ENCODE measurements at places on chromosomes 4 and X.

DNA sequence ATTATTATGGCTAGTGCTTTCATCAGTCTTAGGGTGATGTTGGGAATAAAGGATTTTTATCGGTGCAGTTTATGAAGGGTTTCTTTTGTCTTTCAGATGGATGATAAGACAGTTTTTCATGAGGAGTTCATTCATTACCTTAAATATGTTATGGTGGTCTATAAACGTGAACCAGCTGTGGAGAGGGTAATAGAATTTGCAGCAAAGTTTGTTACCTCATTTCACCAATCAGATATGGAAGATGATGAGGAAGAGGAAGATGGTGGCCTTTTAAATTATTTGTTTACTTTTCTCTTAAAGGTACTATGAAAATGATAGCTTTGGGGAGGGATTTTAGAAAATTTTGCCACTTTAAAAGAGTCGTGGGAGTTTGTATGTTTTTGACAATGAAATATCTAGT, 1.3 kb downstream of the NCAPG start:
- no peak for DNase-seq

- DNase-seq: no peak
Observed at GRCh38 chrX:112997991-112998390, 157.4 kb upstream of the AMOT start.

- DNase-seq: no peak
Observed at GRCh38 chr4:79899481-79899880, 173.5 kb downstream of the ANTXR2 start.

DNA sequence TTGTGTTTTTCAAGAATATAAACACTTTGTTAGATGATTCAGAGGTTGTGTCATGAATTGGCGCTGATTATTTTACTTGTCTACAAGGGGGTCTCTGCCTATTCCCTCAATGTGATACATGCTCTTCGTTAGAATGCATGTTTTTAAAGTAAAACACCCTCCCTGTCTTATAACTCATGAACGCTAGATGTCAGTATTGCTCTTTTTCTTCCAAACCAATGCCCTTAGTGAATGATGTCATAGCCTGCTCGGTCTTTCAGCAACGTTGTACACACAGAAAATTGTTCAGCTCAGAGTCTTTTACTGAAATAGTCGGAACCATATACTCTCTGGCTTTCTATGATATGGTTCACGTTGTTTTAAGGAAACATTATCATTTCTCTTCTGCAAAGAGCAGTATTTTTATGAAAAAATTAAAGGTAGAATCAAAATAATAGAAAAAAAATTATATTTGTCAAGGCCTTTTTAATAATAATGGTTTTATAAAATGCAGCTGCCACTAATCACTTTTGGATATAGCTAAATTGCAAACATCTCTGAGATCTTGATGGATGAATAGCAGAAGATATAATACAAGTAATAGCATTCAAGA, 292.9 kb downstream of the TLL1 start:
- DNase-seq: peak; percentile 87

DNA sequence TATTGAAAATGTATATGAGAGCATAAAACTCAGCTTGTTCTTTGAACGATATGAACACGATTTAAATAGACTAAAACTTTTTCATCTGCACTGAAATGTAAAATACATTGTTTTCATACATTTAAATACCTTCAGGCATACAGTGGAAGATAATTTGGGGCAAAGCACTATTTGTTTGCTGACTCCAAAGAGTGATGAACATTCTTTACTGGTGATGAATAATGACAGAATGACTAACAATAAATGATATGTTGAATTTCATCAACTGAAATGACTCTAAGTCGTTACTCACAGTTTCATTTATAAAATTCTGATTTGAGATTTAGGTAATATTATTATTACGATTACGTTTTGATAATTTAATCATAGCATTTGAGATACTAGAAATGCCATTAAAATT, 1160.1 kb downstream of the NLGN4X start:
- no peak for DNase-seq

DNA sequence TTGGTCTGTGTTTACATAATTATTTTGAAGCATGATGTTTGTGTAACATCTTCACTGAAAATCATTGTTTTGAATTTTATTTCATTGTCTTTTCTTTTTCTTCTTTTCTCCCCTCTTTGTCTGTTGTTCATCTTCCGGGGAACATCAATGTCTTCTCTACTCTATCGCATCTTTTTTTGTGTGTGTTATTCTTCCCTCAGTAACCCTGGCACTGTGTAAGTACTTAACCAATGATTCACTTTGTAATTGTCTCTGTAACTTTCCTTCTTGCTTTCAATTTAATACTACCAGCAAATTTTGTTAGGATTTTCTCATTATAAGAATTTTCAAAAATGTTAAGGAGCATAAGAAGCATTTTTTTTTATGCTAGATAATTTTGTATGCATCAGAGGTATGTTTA, 130.8 kb downstream of the PDLIM5 start:
- DNase-seq: no peak

DNA sequence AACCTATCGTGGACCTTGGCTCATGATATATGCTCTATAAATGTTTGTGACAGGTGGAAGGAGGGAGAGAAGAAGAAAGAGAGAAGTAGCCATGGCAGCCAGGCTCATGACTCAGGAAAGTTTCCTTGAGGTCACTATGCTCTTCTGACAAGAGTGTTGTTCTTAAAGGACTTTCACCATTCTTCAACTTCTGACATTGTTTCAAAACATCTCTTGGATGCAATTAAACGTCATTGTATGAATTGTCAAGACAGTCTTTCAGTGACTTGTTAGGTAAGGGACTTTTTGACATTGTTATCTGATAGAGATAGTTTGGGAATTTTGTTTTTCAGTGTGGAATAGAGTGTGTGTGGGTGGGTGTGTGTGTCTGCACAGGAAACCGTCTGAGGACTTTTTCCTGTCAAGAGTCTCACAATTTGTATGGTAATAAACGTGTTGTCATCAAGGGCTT, 617.0 kb downstream of the MID1IP1 start:
- no peak for DNase-seq

DNA sequence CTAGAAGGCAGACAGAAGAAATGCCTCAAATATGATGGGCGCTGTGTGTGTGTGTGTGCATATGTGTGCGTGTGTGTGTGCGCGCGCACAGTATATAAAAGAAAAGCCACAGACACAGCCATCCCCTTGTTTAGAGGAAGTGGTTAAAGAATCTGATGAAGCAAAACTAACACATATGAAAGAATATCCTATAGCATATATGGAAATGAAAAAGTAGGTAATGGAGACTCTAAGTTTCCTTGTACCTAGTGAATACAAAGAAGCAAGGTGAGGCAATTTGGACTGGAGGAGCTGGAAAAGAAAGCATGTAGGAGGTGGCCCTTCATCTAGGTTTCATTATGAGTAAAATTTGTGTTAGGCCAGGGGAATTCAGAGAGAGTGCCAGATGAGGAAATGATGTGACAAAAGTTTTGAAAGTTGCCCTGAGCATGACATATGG, 58.6 kb upstream of the MCF2 start:
- DNase-seq: no peak

- no peak for DNase-seq
Observed at GRCh38 chr4:81290813-81291212, 75.8 kb upstream of the PRKG2 start.

DNA sequence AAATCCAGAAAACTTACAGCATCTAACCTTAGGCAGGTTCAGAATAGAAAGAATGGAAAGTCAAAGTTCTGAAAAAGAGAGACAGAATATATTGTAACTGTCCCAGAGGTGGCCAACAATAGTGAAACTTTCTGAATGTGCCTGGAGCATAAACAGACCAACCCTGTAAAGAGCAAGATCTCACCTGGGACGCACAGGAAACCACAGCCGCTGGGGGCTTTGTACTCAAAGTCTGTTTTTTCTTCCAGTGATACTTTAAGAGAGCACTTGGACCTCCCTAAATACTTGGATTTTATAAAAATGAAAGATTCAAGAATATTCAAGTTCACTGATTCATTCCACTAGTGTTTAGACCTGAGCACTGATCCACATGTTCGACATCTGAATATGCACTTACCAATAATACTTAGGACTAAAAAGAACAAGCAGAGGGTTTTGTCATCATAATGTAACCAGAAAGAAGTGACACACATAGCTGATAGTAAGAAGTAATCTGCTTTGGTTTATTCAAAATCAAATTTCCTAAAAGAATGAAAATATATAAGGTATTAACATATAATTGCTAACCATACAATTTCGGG, 35.3 kb downstream of the ARAP2 start:
- DNase-seq: no peak

- DNase-seq: no peak
Observed at GRCh38 chr4:88452912-88453311, 4.0 kb upstream of the HERC5 start.

- DNase-seq: peak; percentile 46
Observed at GRCh38 chr4:147596981-147597380, 20.2 kb upstream of the TMEM184C start.

- peak; percentile 80 for DNase-seq
Observed at GRCh38 chr4:47836641-47837093, 1.2 kb downstream of the CORIN start.

DNA sequence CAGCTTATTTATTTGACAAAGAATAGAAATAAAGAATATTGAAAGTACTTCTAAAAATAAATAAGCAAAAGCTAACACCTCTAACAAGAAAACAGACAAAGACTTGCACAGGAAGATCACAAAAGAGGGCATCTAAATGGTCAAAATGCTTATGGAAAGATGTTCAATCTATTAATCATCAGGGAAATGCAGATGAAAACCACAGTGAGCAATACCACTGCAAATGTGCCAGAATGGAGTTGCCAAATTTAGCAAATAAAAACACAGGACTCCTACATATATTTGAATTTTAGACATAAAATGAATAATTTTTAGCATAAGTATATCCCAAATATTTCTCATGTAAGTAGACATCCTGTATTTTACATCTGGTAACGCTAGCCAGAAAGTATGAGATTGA, 56.1 kb upstream of the HPGD start:
- DNase-seq: no peak

DNA sequence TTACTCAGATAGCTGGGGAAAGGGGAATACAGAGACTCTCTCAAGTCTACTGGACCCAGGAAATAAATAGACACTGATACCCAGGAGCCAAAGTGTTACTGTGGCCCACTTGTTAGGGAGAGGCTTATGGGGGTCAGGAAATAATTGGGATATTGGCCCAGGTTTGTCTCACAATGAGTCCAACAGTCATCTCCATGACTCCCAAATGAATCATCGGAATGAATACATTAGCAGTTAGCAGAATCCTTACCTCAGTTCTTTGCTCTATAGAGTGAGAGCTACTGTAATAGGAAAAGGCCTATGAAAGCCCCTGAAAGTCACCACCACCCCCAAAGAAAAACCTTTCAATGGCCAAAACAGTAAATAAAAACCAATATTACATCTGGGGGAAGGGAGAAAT, 42.4 kb upstream of the ARHGEF6 start:
- DNase-seq: no peak

DNA sequence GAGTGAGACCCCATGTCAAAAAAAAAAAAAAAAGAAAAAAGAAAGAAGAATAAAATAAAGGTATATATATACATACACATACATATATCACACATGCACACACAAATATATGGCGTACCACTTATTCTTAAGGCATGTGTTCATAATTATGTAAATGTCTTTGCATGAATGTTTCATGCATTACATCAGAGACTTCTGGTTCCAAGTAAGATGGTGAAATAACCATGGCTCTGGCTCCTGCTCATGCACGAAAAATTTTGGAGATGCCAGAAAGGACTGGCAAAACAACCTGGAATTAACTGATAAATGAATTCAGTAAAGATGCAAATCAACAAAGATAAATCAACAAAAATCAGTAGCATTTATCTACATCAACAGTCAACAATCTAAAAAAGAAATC, 19.7 kb upstream of the FHIP1A start:
- DNase-seq: no peak

GRCh38 chr4:15366721-15367120, 61.1 kb upstream of the C1QTNF7 start:
- DNase-seq: no peak

- DNase-seq: peak; percentile 71
Observed at GRCh38 chr4:15649914-15650545, 5.1 kb downstream of the FBXL5 start.

- DNase-seq: peak; percentile 62
Observed at GRCh38 chrX:31423609-31424189, 351.9 kb upstream of the FTHL17 start.

DNA sequence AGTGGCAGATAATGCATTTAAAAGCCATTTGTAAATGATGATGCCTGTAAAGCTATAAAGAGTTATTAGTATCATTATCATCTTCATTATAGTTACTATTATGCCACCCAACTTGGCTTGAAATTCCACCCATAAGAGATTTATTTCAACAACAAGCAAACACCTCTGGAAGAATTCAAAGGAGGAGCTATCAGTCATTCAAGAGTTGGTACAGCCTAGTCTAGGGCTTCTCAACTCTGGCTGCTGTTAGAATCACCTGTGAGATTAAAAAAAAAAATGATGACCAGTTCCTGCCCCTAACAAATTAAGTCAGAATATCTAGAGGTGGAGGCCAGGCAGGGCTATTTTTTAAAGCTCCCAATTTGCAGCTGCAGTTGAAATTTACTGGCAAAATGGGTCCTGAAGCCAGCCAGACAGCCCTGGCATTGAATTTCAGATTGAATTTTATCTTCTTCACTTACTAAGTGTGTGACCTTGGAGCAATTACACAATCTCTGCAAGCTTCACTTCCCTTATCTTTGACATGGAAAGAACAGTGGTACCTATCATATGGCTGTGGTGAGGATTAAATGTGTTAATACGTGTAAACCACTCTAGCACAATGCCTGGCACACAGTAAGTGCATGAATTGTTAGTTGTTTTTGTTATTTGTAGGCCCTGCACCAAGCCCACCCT, 52.9 kb upstream of the EDA start:
- DNase-seq: no peak

GRCh38 chr4:65437102-65437501, 233.2 kb downstream of the EPHA5 start:
- DNase-seq: no peak

GRCh38 chr4:147754037-147754445, 22.2 kb downstream of the ARHGAP10 start:
- no peak for DNase-seq

DNA sequence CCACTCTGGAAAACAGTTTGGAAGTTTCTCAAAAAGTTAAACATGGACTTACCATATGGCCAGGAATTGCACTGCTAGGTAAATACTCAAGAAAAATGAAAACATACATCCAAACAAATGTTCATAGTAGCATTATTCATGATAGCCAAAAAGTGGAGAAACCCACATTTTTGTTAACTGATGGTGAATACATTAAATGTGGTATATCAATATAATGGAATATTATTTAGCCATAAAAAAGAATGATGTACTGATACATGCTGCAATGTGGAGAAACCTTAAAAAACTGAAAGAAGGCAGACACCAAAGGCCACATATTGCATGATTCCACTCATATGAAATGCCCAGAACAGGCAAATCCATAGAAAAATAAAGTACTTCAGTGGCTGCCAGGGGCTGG, 79.1 kb downstream of the SHROOM3 start:
- DNase-seq: no peak

DNA sequence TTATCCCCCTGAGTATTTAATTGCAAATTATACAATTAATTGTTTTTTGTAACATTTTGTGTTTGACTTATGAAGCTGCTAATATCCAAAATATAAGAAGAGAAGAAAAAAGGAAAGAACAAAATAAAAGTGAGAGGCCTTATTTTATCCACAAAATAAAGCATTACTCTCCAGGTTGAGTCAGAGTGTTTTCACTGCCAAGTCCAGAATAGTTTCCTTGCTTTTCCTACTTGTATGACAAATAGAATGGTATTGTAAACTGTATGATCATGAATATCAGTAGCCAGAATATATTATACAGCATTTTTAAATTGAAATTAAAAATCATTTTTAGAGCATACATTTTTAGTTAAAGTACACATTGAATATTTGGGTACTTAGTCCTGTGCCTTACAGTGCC, 237.8 kb downstream of the NDST4 start:
- DNase-seq: no peak

Measured in NCI-H2081 (cell line).